ENCODE measurements at places on chromosomes 5 and 9.
A peak's percentile ranks its signal among the peaks of the same experiment; 100 is the strongest.

GRCh38 chr5:134153241-134153640 lies 23.5 kb downstream of the SKP1 start:
- DNase-seq: no peak

DNA sequence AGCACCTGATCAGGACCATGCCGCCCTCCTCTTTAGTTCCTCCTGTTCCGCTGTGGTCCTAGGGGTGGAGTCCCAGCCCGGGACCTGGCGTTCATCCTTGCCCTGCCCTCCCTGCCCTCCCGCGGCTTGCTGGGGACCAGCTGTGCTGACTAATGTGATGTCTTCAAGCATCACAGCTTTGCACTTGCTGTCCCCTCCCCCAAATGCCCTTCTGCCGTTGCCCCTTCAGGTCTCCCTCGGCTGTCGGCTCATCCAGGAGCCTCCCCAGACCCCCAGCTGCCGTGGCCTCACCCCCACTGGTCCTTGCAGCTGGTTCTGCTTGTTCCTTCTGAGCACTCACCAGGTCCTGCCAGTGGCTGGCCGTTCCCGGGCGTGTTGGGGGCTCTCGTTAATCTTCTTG lies 19.9 kb downstream of the RXRA start:
- DNase-seq: no peak

- DNase-seq: no peak
Measured at GRCh38 chr9:112029921-112030444, 133.4 kb downstream of the UGCG start.

- DNase-seq: no peak
Measured at GRCh38 chr9:105173306-105173705, 71.1 kb upstream of the SLC44A1 start.

DNA sequence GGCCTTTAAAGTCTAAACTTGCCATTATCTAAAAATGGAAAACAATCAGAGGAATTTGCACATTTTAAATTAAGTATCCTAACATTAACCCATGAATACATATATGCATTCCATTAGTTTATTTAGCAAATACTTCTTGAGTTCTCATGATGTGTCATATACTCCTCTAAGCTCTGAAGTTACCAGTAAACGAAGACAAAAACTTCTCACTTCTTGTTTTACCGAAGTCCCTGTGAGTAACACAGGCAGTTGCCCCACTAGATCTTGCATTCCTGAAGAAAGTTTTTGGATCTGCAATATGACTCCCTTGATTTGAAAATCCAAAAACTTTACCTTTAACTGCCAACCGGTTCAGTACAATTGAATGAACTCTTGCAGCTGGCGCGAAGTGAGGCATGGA lies 439.0 kb upstream of the MPDZ start:
- DNase-seq: no peak

- DNase-seq: peak; percentile 52
Measured at GRCh38 chr5:72451741-72452505, 55.3 kb downstream of the ZNF366 start.

DNA sequence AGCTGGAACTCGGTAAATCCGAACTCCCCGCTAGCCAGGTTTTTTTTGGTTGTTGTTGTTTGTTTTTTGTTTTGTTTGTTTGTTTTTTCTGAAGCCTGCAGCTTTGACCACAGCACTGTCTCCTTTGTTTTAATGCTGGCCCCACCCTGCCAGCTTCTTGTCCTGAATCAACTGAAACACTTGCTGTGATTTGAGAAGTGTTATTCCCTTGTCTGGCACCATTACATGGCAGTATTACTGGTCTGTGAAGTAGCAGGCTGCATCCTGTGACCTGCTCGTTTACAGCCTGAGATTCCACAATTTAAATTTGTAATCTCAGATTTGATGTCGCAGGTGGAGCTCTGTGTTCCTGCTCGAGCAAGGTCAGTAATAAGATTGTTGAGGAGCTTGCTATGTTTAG lies 1.4 kb upstream of the SLC36A2 start:
- no peak for DNase-seq

GRCh38 chr9:18071651-18072060 lies 402.3 kb upstream of the ADAMTSL1 start:
- DNase-seq: no peak

DNA sequence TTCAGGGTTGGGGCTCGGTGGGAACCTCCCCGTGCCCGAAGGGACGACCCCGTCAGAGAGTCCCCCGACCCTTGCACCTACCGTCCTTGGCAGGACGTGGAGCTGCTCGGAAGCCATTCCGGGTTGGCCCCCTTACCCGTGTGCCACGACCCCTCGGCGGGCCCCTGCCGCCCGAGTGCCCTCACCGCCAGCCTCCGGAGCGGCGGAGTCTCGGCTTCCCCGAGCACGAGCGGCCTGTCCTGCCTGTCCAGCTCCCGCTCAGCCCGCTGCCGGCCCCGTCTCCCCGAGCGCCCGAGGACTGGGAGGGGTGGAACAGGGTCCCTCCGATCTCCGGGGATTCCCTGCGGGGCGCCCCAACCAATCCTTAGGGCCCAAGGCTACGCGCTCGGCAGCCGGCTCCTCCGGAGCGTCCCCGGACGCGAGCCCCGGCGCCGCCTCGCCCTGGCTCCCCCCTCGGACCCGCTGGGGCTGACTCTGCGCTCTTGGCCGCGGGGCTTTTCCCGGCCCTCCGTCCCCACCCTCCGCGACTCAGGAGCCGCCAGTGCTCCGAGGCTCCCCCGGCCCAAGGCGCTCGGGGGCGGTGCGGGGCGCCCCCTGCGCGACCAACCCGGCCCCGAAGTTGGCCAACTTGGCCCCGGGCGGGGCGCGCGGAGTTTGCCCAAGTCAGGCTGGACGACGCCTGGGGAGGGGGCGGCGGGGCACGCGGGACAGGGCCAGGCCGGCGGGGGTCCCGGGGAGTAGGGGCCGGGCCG lies 654 bp downstream of the ADAMTS2 start:
- no peak for DNase-seq

DNA sequence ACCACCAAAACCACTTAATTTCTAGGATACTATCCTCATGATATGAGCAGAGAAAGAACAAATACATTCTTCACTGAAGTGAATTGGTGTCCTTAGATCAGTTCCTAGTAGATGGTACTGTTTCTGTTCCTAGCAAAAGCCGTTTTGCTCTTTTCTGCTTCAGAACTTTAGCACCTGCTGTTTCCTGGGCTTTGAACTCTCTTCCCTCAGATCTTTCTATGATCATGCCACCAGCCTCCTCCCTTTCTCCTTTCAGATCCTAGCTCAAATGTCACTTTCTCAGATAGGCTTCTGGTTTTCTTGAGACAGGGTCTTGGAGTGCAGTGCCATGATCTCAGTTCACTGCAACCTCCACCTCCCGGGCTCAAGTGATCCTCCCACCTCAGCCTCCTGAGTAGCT lies 118.0 kb downstream of the EGFLAM start:
- no peak for DNase-seq

DNA sequence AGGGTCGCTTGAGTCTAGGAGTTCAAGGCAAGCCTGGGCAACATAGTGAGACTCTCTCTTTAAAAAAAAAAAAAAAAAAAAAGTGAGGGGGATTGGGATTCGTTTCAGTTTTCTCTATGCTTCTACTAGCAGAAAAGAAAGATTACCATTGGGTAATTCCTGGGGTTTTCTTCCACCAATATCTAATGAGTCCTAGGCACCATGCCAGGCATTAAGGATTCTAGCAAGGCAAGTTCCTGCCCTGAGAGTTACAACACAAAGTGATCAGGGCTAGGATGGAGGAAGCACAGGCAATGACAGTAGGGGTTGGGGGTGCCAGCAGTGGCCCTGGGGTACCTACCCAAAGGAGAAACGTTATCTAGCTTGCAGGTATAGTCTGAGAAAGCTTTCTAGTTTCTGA lies 90.8 kb downstream of the PCDH1 start:
- no peak for DNase-seq

DNA sequence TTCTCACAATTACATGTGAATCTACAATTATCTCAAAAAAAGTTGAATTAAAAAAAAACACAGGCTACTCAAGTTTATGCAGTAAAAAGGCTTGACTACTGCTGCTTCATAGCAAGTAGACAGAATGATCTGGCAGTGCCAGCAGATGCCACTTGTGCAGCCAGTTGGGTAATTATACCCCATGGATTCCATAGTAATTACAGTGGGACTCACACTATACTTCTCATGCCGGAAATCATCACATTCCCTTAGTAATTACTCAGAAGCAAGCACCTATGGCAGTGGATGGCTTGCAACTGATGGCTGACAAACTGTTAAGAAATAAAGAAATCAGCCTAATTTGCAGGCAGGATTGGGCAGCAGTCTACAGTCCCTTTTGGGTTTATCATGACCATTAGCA lies 463.2 kb upstream of the KLF4 start:
- DNase-seq: no peak

Data from GM18507 (cell line).